ENCODE measurements at places on chromosomes 1 and 21.

- DNase-seq: peak; percentile 46
Observed at GRCh38 chr1:58189453-58189852, 357.1 kb downstream of the OMA1 start.

GRCh38 chr1:157099633-157100009 is at the start of gene ETV3L:
ETV3L (minus strand) TSS chr1:157099808; CDS start chr1:157099523, 285 bp downstream.
- no peak for DNase-seq

- peak; percentile 16 for DNase-seq
Observed at GRCh38 chr1:228043281-228043848, 36.6 kb downstream of the WNT3A start.

GRCh38 chr1:163826500-163826899 is 504.7 kb downstream of the NUF2 start:
- no peak for DNase-seq

GRCh38 chr1:44423591-44424537 is 18.8 kb downstream of the RNF220 start:
- peak; percentile 77 for DNase-seq

DNA sequence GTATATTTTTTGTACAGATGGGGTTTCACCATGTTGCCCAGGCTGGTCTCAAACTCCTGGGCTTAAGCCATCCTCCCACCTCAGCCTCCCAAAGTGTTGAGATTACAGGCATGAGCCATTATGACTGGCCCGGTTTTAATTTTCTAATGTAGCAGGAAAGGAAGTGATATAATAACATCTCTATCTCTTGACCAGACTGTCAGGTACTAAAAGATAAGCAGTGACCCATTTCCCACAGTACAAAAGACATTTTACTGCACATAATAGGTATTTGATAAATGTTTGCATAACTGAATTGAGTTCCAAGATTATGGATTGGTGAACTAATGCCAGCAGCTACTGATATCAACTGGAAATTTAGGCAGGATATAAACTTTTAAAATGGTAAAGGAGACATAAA is 4.0 kb downstream of the NVL start:
- DNase-seq: no peak

DNA sequence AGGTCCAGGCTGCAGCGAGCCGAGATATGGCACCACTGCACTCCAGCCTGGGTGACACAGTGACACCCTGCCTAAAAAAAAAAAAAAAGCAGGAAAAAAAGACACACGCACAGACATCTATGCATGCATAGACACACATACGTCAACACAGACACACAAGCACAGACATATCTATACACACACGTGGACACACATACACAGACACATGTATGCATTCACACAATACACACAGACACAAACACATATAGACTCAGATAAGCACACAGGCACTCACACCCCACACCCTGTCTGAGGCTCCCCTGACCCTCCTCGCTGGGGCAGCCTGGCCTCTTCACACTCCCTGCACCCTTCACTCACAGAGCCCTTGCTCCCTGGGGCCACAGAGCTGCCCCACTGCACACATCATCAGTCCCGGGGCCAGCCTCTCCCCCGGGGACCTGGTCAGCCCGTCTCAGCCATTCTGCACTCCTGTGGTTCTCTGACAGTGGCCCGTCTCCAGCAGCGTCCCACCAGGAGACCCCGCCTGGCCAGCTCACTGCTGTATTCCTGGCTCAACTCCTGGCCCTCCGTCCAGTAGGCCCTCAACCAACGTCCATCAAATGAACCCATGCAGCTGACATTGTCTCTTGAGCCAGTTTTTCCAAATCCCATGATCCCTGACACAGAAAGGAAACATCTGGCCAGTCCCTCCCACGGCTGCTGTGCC is 4.6 kb upstream of the PRKCZ start:
- DNase-seq: no peak

DNA sequence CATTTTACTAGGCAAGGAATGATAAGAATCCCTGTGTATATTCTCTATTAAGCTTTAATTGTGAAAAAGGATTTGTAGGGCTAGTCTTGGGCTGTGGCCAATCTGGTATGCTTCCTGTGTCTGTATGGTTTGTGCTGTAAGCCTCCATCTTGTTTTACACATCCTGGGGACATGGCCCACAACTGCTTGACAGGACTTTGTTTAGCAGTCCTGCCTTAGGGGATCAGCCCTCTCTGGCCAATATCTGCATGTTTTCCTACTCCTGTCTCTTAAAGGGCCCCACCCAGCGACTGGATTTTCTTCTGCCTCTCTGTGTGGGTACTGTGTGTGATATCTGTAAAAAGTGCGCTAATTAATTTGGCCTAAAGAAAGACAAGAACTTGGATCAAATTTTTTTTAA is 813.2 kb downstream of the PLA2G4A start:
- DNase-seq: no peak

GRCh38 chr1:72286401-72286800 is 4.1 kb upstream of the NEGR1 start:
- no peak for DNase-seq

DNA sequence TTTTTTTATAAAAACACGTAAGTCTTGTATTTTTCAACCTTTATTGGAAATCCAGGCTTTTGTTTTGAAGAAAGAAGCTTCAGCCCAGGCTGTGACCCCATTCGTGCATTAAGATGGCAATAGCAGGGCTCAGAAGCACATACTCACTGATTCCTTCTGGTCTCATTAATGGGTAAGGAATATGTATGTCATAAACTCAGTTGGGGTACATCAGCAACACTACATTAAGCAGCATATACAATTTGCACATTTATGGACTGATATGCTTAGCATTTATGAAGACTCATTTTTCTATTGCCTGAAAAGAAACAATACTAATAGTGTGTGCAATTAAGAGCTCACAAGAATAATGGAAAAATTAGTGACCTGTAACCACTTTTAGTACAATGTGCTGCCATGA is 945.4 kb upstream of the PRMT6 start:
- DNase-seq: no peak

GRCh38 chr1:14696761-14697160 is 98.3 kb downstream of the KAZN start:
- no peak for DNase-seq

GRCh38 chr1:99717005-99717404 is 49.4 kb downstream of the FRRS1 start:
- DNase-seq: no peak

All from left lobe of liver (tissue), 2 donors.